ENCODE measurements at places on chromosomes 16 and 17. TPM values are rescaled to one million over a fixed set of nuclear protein-coding genes. Genes with fewer than 3 reads are reported as not detected.

GRCh38 chr16:86343027-86343795, 167.1 kb upstream of the FOXF1 start:
- no peaks in the 10 kb centered on the region for H3K4me1 ChIP-seq
- H3K36me3 ChIP-seq = no peaks in the 10 kb centered on the region
- no peaks in the 10 kb centered on the region for H3K27me3 ChIP-seq
- H3K27ac ChIP-seq = peak overlapping the region; percentile 23
- DNase-seq = no peak

- DNase-seq = no peak
- peaks cover 29% of the 10 kb centered on the region for H3K4me1 ChIP-seq
- no peaks in the 10 kb centered on the region for H3K36me3 ChIP-seq
- no peak overlapping the region for H3K4me3 ChIP-seq
- H3K27ac ChIP-seq = no peak overlapping the region
- H3K27me3 ChIP-seq = no peaks in the 10 kb centered on the region
These were observed 50.4 kb upstream of the BCAR1 start for GRCh38 chr16:75301804-75302203.

DNA sequence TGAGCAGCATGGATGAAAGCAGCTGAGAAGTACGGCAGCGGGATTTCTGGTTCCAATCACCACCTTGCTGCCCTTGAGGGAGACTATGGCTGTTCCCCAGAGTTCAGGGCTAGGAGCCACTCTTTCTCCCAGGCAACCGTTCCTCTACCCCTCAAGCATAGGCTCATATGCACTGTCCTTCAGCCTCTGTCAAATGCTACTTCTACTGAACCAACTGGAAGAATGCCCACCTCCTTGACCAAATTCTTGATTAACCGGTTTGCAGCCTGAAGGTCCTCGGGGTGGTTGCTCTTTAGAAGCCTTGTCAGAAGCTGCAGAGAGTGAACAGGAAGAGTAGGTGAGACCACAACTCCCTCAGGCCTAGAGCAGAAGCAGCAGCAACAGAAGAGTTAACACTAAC, 23.8 kb downstream of the GGA2 start:
- no peaks in the 10 kb centered on the region for H3K4me1 ChIP-seq
- no peaks in the 10 kb centered on the region for H3K27me3 ChIP-seq
- DNase-seq = no peak
- H3K27ac ChIP-seq = no peak overlapping the region
- peaks cover 100% of the 10 kb centered on the region for H3K36me3 ChIP-seq

- H3K4me1 ChIP-seq = no peaks in the 10 kb centered on the region
- H3K36me3 ChIP-seq = no peaks in the 10 kb centered on the region
- H3K4me3 ChIP-seq = no peak overlapping the region
- no peak for DNase-seq
- no peak overlapping the region for H3K27ac ChIP-seq
- H3K27me3 ChIP-seq = no peaks in the 10 kb centered on the region
These were observed 79.0 kb upstream of the CDC42EP4 start for GRCh38 chr17:73390851-73391250.

- H3K27me3 ChIP-seq = no peaks in the 10 kb centered on the region
- no peak for DNase-seq
- H3K4me3 ChIP-seq = no peak overlapping the region
- H3K27ac ChIP-seq = no peak overlapping the region
These were observed 120.9 kb downstream of the HS3ST3A1 start for GRCh38 chr17:13480877-13481276.

DNA sequence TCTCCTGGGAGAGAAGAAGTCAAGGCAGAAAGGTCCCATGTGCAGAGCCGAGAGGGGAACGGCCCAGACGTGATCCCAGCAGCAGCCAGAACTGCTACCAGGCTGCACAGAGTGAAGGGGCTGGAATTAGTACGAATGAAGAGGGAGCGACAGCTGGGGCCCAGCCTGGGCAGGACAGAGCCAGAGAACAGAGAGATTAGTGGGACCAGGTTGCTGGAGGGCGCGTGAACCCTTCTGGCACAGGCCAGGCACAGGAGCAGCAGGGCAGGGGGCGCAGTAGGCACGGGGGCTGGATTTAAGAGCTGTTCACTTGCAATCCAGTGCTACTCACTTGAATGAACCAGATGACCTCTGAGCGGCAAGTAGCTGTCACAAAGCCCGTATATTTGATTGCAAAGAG, 66.9 kb downstream of the PLXDC1 start:
- no peak overlapping the region for H3K4me3 ChIP-seq

DNA sequence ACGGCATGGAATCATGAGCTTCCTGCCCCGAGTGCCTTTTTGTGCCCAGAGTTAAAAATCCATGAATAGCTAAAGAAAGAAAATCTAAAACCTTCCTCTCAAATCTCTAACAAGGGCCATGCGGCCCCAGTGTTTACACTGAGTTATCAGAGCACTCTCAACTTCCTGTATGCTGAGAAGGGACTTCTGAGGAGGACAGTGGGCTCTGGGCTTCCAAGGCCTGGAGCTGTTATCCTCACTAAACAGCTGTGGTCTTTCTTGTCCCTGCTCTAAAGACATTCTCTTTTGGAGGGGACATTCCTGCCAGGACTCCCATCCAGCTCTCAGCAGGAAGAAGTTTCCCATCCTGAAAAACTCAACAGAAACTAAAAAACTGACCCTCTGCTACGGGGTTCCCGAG, 135.6 kb downstream of the AATF start:
- H3K27me3 ChIP-seq = no peaks in the 10 kb centered on the region
- no peak overlapping the region for H3K27ac ChIP-seq
- no peaks in the 10 kb centered on the region for H3K36me3 ChIP-seq
- no peak for DNase-seq
- H3K4me3 ChIP-seq = no peak overlapping the region
- no peaks in the 10 kb centered on the region for H3K4me1 ChIP-seq

GRCh38 chr17:49676276-49676868, 1.5 kb downstream of the SPOP start:
- H3K27ac ChIP-seq = peak overlapping the region; percentile 98
- DNase-seq = no peak
- H3K36me3 ChIP-seq = no peaks in the 10 kb centered on the region
- no peaks in the 10 kb centered on the region for H3K27me3 ChIP-seq

GRCh38 chr16:11955713-11956123, 9.3 kb upstream of the TNFRSF17 start:
- H3K4me3 ChIP-seq = no peak overlapping the region
- H3K36me3 ChIP-seq = no peaks in the 10 kb centered on the region
- no peak overlapping the region for H3K27ac ChIP-seq
- DNase-seq = no peak
- no peaks in the 10 kb centered on the region for H3K4me1 ChIP-seq

GRCh38 chr17:40950176-40950575, 12.7 kb upstream of the KRT23 start:
- H3K27ac ChIP-seq = no peak overlapping the region
- H3K4me1 ChIP-seq = no peaks in the 10 kb centered on the region
- no peaks in the 10 kb centered on the region for H3K36me3 ChIP-seq
- DNase-seq = no peak

- peaks cover 5% of the 10 kb centered on the region for H3K4me1 ChIP-seq
- no peak for DNase-seq
- no peaks in the 10 kb centered on the region for H3K27me3 ChIP-seq
- no peaks in the 10 kb centered on the region for H3K36me3 ChIP-seq
- H3K4me3 ChIP-seq = no peak overlapping the region
These were observed 21.4 kb downstream of the TTLL6 start for GRCh38 chr17:48795444-48796162.

DNA sequence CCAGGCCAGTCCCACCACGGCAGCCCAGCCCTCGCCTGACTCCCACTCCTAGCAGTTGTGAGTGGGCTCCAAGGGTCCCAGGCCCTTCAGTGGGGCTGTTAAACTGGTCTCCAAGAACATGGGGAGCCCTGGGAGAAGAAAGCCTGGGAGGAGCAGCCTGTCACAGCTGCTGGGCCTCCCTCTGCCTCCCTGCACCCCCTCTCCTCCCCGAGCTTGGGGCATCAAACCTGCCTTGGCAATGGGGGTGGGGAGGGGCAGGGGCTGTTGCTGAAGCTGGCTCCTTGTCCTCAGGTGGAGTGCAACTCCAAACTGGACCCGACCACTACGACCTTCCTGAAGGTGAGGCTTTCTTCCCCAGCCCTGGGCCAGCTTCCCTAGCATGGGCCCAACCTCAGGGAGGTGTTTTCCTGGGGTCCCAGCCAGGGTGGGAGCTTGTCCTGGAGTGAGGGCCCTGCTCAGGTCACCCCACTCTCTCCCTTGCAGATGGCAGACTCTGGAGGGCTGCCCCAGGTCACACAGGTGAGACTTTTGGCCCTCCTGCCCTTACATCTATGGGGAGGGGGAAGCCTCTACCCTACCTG, 6.6 kb upstream of the SETD6 start:
- H3K4me3 ChIP-seq = no peak overlapping the region
- H3K27me3 ChIP-seq = no peaks in the 10 kb centered on the region
- no peaks in the 10 kb centered on the region for H3K4me1 ChIP-seq
- H3K27ac ChIP-seq = no peak overlapping the region

DNA sequence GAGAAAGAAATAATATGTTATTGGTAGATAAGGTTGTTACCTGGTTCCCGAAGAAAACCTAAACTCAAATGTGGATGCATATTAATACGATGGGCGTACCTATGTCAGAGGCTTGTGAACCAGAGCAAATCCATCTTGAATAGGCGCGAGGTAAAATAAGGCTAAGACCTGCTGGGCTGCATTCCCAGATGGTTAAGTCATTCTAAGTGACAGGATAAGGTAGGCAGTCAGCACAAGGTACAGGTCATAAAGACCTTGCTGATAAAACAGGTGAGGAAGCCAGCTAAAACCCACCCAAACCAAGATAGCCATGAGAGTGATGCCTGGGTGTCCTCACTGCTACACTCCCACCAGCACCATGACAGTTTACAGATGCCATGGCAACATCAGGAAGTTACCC, 1400.1 kb downstream of the CDH8 start:
- no peak overlapping the region for H3K27ac ChIP-seq
- DNase-seq = no peak
- no peaks in the 10 kb centered on the region for H3K27me3 ChIP-seq
- H3K4me1 ChIP-seq = no peaks in the 10 kb centered on the region
- no peak overlapping the region for H3K4me3 ChIP-seq

- no peak for DNase-seq
- no peaks in the 10 kb centered on the region for H3K27me3 ChIP-seq
These were observed 1.2 kb downstream of the SCPEP1 start for GRCh38 chr17:56979091-56979480.

- no peak overlapping the region for H3K4me3 ChIP-seq
- H3K36me3 ChIP-seq = no peaks in the 10 kb centered on the region
- H3K4me1 ChIP-seq = no peaks in the 10 kb centered on the region
- peaks cover 12% of the 10 kb centered on the region for H3K27me3 ChIP-seq
These were observed 804 bp downstream of the CRYM start for GRCh38 chr16:21277045-21277926.

GRCh38 chr17:50647187-50647586, 12.5 kb downstream of the ABCC3 start:
- H3K4me1 ChIP-seq = peaks cover 12% of the 10 kb centered on the region
- no peaks in the 10 kb centered on the region for H3K36me3 ChIP-seq
- DNase-seq = no peak
- H3K4me3 ChIP-seq = no peak overlapping the region
- no peaks in the 10 kb centered on the region for H3K27me3 ChIP-seq
- H3K27ac ChIP-seq = no peak overlapping the region

DNA sequence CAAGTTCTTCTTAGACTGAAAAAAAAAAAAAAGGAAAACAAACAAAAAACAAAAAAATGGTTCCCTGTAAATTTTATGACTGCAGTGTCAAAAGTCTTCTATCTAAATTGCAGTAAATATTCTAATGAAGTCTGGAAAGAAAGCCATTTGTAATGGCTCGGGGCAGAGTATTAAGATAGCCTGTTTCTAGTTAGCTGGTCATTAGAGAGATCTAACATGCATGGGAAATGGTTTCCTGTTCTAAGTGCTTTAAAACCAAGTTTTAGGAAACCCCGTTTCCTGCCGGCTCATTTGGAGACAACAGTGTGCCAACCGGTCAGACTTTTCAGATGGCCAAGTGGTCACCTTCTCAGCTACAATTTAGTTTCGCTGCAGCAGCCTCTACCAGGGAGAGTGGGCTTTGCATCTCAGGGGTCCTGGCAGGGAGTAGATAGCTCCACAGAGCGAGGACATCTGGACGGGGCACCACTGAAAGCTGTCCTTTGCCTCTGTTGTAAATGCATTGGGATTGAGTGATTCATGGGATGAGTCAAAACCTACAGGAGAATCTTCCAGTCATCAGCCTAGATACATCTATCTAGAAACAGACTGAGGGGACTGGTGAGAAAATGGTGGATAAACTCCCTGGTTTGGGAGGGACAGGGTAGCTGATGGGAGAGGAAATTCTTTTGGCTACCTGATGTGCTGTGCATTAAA, 473.2 kb upstream of the SALL1 start:
- no peaks in the 10 kb centered on the region for H3K36me3 ChIP-seq
- H3K27me3 ChIP-seq = no peaks in the 10 kb centered on the region
- no peak for DNase-seq
- no peaks in the 10 kb centered on the region for H3K4me1 ChIP-seq
- H3K4me3 ChIP-seq = no peak overlapping the region
- no peak overlapping the region for H3K27ac ChIP-seq

GRCh38 chr16:13961099-13961811, 41.3 kb downstream of the ERCC4 start:
- H3K4me1 ChIP-seq = no peaks in the 10 kb centered on the region
- H3K27me3 ChIP-seq = no peaks in the 10 kb centered on the region
- H3K27ac ChIP-seq = no peak overlapping the region
- H3K4me3 ChIP-seq = no peak overlapping the region
- no peaks in the 10 kb centered on the region for H3K36me3 ChIP-seq
- no peak for DNase-seq

- no peaks in the 10 kb centered on the region for H3K36me3 ChIP-seq
- no peaks in the 10 kb centered on the region for H3K27me3 ChIP-seq
These were observed 57.9 kb upstream of the C17orf78 start for GRCh38 chr17:37317867-37318266.

GRCh38 chr17:15380446-15380845, 39.0 kb upstream of the TEKT3 start:
- peaks cover 13% of the 10 kb centered on the region for H3K4me1 ChIP-seq
- DNase-seq = no peak
- H3K27me3 ChIP-seq = no peaks in the 10 kb centered on the region
- H3K27ac ChIP-seq = no peak overlapping the region

DNA sequence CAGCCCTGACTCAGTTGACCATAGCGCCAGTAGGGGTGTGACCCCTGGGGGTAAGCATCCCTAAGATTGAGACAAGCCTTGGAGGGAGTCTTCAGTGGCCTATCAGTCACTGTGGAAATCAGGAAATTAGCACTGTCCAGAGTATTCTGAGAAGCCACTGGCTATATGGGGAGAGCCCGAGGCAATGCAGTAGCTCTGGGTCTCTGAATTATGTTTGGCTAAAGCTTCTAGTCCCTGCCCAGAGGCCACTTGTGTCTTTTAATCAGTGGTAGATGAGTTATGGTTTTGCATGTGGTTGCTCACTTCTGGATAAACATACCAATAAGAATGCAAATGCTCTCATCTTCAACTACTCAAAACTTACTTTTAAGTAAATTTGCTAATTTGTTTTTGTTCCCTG, 100.6 kb upstream of the TOX3 start:
- H3K27ac ChIP-seq = no peak overlapping the region
- no peaks in the 10 kb centered on the region for H3K36me3 ChIP-seq
- H3K27me3 ChIP-seq = no peaks in the 10 kb centered on the region
- peaks cover under 1% of the 10 kb centered on the region for H3K4me1 ChIP-seq
- DNase-seq = no peak
- no peak overlapping the region for H3K4me3 ChIP-seq

The TMEM238L gene
- total RNA-seq = 0.13 TPM

The SEZ6L2 gene
- total RNA-seq = 16.2 TPM

The SGCA gene
- total RNA-seq = 0.31 TPM

The BLMH gene
- total RNA-seq = 17.5 TPM

The WNT9B gene
- not detected for total RNA-seq

The MOSMO gene
- total RNA-seq = 7.8 TPM

The ST6GALNAC2 gene
- total RNA-seq = 6.4 TPM

The DPEP1 gene
- total RNA-seq = 168 TPM

The ENPP7 gene
- not detected for total RNA-seq

The CCT6B gene
- total RNA-seq = 0.69 TPM

The CD300E gene
- total RNA-seq = 0.16 TPM

The APOH gene
- total RNA-seq = 3.8 TPM
